Tongue (tissue), 3 donors: ENCODE measurements at places on chromosomes 1 and 21. TPM values are rescaled to one million over a fixed set of nuclear protein-coding genes. Genes with fewer than 3 reads are reported as not detected.

S100A12 gene
- total RNA-seq, result 7.6 TPM

SCNM1 gene
- 19.1 TPM for total RNA-seq

PIGC gene
- total RNA-seq, result 24.6 TPM

AUNIP gene
- 0.41 TPM for total RNA-seq

SPRR2F gene
- total RNA-seq, result not detected

MARK1 gene
- total RNA-seq, result 9.3 TPM

KRTAP24-1 gene
- total RNA-seq, result not detected

LAPTM5 gene
- 7.6 TPM for total RNA-seq

INSRR gene
- 0.21 TPM for total RNA-seq

DIPK1A gene
- total RNA-seq, result 12.7 TPM

TMCO4 gene
- total RNA-seq, result 5.8 TPM

ASCL5 gene
- not detected for total RNA-seq

KRTAP6-2 gene
- not detected for total RNA-seq

ANKRD35 gene
- total RNA-seq, result 13.1 TPM

MAP10 gene
- total RNA-seq, result 4.8 TPM

KIF14 gene
- total RNA-seq, result 5.1 TPM

CDC7 gene
- total RNA-seq, result 11.5 TPM

SARS1 gene
- 99.2 TPM for total RNA-seq

PEF1 gene
- 52.1 TPM for total RNA-seq

AMY1A gene
- total RNA-seq, result not detected

GRHL3 gene
- total RNA-seq, result 26.8 TPM

LORICRIN gene
- not detected for total RNA-seq

GUCA2A gene
- not detected for total RNA-seq

IGSF8 gene
- total RNA-seq, result 21.8 TPM

OR14K1 gene
- total RNA-seq, result not detected

KCNH1 gene
- 2.5 TPM for total RNA-seq

PPT1 gene
- 42.7 TPM for total RNA-seq

ANKRD65 gene
- total RNA-seq, result 13.4 TPM

PLD5 gene
- 0.21 TPM for total RNA-seq

ZZZ3 gene
- total RNA-seq, result 98.3 TPM

CD244 gene
- total RNA-seq, result not detected

UBE2U gene
- total RNA-seq, result not detected

C1orf53 gene
- not detected for total RNA-seq

PAPPA2 gene
- total RNA-seq, result 3.8 TPM

IPO9 gene
- total RNA-seq, result 24.3 TPM

DEGS1 gene
- 77.1 TPM for total RNA-seq

TIE1 gene
- total RNA-seq, result 62.3 TPM

HOOK1 gene
- total RNA-seq, result 9.6 TPM

SYDE2 gene
- total RNA-seq, result 18.4 TPM

DNAJC28 gene
- total RNA-seq, result 2.8 TPM
